NCI-H2227 treated with DMSO at 0.1 percent for 48 hours (cell line): ENCODE measurements at places on chromosomes 1 and 21.

DNA sequence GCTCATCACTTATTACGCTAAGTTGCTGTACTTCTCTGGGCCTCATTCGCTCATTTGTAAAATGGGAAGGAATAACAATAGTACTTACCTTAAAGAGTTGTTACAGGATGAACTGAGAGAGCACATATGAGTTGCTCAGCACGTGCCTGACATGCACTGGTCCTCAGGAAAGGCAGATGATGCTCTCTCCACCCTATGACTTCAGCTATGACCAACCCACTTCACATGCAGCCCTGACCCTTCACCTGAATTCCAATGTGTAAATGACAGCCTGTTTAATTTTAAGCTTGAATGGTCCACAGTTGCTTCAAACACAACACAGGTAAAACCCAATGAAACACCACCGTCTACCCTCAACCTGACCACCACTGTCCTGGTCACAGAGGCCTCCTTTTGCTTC lies 32.9 kb downstream of the GADD45A start:
- no peak for DNase-seq

- no peak for DNase-seq
Observed at GRCh38 chr1:1627829-1628753, 3.9 kb upstream of the MMP23B start.

DNA sequence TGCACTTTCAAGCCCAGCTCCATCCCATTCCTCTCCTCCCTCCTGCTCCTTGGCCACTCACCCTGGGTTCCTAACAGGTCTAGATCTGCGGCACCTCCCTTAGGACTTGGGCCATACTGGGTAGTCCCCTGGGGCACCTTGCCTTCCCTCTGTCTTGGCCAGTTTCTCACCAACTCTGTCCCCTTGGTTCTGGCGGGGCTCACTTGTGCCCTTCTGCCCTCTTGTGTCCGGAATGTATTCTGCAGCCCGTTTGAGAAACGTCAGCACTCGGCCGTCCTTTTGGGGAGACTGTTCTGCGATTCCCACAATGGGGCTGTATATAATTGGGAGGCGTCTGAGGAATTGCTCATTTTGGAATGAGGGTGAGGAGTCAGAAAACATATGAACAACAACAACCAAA lies 162.4 kb downstream of the ZSCAN20 start:
- DNase-seq: no peak

GRCh38 chr1:20079661-20080305 lies 9.8 kb downstream of the PLA2G5 start:
- no peak for DNase-seq

- no peak for DNase-seq
Observed at GRCh38 chr1:77370583-77371306, 88.9 kb downstream of the AK5 start.

DNA sequence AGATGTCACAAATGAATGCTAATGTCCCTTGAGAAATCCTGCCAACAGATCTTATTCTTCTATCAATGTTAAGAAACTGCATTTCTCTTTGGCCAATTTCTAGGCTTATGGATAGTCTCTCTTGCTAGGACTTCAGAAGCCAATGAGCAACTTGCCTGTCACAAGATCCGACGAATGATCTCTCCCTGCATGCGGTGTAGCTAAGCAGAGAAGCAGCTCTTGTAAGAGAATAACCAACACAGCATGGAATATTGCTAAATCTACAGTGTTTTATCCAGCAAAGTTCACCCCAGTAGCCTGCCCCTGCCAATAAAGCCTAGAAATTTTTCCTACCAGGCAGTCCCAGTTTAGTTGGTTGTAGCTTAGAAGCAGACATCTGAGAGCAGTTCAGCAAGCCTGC lies 2.1 kb upstream of the SLC44A5 start:
- DNase-seq: no peak
